Naive thymus-derived CD8-positive, alpha-beta T cell (primary cell): ENCODE measurements at places on chromosomes 1 and 21. TPM values are rescaled to one million over a fixed set of nuclear protein-coding genes. Genes with fewer than 3 reads are reported as not detected.

GRCh38 chr1:200653022-200653462 is 16.7 kb downstream of the DDX59 start:
- no peak for DNase-seq

DNA sequence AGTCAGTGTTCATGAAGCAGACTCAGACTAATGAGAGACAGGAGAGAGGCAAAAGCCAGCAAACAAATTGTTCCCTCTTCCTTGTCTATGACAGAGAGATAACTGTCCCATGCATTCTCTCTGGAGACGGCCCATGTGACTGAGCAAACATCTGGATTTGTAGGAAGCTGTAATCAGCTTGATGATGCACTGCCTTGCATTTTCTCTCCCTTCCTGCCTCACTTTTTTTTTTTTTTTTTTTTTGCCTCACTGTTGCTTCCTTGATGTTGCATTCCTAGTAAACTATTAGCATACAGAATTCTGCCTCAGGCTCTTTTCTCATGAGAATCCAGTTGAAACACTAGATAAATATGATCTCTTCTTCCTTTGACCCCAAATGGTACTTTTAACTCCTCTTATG is 134.5 kb downstream of the HHIPL2 start:
- DNase-seq, result no peak

COG2 gene
- polyA plus RNA-seq, result 30.4 TPM

DNA sequence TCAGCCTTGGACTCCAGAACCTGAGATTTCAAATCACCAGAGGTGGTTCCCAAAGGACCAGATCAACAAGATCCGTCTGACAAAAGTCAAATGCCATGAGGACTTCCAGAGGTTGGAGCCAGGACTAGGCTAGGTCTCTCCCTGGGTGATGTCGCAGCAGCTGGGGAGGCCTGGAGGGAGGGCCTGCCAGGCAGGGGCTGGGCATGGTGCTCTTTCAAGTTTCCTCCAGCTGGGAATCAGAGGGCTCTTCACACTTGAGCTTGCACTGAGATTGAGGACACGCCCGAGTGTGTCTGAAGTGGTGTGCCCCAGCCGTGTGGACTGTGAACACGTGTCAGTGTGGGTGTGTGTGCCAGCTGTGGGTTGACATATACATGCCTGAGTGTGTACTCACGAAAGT is 21.3 kb upstream of the RSPO1 start:
- no peak for DNase-seq

GRCh38 chr1:2277741-2278488 is 49.8 kb downstream of the SKI start:
- DNase-seq, result no peak

CYYR1 gene
- not detected for polyA plus RNA-seq

USH2A gene
- not detected for polyA plus RNA-seq

LIN28A gene
- not detected for polyA plus RNA-seq
